ENCODE measurements at places on chromosomes 2 and 18.

- DNase-seq, result no peak
Measured at GRCh38 chr2:225337183-225337582, 62.3 kb upstream of the NYAP2 start.

GRCh38 chr2:13089971-13090370, 373.2 kb downstream of the TRIB2 start:
- DNase-seq, result no peak

GRCh38 chr2:207092818-207093217, 72.9 kb downstream of the KLF7 start:
- no peak for DNase-seq

DNA sequence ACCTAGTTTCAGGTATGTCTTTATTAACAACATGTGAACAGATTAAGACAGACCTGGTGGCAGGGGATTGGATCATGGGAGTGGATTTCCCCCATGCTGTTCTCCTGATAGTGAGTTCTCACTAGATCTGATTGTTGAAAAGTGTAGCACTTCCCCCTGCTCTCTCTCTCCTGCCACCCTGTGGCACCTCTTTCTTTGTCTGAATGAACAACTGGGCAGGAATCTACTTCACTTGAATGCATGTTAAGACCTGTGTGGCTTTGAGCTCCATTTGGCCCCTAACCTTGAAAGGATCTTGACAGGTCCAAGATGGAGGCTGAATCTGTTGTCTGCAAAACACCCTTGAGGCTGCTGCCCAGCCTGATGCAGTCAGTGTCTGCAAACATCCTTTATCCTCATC, 194.4 kb downstream of the RNF144A start:
- DNase-seq, result no peak

DNA sequence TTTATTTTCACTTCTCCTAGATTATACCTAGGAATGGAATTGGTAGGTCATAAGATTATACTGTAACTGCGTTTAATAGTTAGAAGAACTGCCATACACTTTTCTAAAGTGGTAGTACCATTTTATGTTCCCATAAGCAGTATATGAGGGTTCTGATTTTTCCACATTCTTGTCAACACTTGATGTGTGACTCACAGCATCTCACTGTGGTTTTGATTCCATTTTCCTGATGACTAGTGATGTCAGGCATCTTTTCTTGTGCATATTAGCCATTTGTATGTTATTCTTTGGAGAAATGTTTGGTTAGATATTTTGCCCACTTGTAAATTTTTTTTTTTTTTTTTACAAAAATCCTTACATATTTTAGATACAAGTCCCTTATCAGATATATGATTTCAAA, 2.3 kb downstream of the DCAF17 start:
- DNase-seq, result no peak

GRCh38 chr18:48023334-48024008, 93.0 kb upstream of the SMAD2 start:
- peak; percentile 36 for DNase-seq

GRCh38 chr18:61898640-61899101, 5.9 kb upstream of the RNF152 start:
- no peak for DNase-seq

DNA sequence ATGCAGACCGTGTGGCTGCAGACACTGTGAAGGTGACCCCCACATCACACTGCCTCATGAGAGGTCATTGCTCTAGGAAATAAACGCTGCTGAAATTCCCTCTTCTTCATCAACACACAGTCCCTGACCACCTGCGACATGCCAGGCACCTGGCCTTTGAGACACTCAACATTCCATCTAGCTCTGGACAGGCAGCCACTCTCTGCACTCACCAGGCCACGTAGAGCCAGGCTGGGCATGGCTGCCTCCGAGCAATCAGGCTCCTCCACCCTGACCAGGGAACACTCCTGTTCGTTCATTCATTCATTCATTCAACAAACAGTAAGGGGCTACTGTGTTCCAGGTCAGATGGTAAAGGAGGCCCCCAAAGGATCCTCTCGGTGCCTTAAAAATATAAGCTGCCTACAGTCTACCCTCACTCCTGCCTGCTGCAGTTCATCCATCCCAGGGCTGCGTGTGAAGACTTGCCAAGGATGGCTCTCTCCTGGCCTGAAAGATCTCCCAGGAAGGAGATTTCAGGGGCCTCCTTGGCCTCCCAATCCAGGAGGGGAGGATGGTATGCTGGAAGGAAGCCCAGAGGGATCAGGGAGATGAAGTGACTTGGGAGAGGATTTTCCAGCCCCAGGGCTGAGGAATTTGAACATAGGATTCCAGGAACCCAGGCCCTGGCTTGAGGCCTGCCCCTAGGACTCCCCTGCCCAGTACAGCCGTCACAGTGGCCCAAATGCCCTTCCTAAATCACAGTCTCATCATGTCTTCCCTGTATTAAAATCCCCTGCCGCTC, 66.7 kb downstream of the TNS1 start:
- no peak for DNase-seq

DNA sequence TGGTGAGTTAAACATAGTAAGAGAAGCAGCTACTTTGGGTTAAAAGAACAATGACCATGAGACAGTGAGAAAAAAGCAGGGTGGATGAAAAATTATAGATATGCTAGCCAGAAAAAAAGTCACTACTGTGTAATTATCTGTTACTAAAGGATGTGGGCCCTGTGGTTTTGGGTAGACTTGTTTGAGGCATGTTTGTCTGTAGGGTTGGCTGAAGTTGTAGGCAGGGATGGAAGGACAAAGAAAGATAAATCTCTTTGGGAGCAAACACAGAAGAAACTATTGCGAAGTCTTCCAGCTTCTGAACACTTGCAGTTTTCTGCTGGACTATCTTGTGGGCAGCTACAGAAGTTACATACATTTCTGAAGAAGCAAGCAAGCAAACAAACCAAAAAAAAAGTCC, 28.2 kb downstream of the RND3 start:
- no peak for DNase-seq

GRCh38 chr2:231642631-231643494, 50.2 kb downstream of the TEX44 start:
- DNase-seq, result peak; percentile 41

DNA sequence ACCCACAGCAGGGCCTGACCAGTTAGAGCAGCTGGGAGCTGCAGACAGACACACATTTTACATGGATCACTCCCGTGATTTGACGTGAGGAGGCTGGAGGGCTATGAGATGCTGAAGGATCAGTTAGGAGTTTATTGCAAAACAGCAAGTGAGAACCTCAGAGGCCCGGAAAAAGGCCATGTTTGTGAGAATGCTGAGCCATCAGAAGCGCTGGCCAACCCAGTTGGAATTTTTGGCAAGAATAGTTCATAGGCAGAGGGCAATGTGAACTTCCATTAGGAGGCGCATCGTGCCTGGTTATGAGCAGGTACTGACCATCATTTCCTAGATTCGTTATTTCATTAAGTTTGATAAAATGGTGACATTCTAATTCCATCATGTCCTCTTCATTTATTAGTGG, 23.3 kb upstream of the LMAN1 start:
- no peak for DNase-seq

DNA sequence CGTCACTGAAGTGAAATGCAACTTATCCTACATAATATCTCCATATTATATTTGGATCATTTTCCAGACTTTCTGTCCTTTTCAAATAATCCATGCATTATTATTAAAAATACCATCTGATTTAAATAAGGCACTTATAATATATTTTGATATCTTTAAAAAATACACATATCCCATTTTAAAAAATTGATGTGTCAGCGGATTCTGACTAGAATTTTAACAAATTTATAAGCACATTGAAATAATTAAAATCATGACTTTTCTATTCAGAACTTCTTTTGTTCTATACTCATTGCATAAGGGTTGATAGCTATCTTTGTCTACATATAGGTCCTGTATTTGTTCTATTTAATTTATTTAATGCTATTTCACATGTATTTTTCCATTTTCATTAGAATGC, 199.0 kb upstream of the DSEL start:
- no peak for DNase-seq

- DNase-seq, result no peak
Measured at GRCh38 chr2:96116879-96117533, 635 bp upstream of the ADRA2B start.

GRCh38 chr18:2027016-2027415, 544.3 kb downstream of the METTL4 start:
- DNase-seq, result no peak

DNA sequence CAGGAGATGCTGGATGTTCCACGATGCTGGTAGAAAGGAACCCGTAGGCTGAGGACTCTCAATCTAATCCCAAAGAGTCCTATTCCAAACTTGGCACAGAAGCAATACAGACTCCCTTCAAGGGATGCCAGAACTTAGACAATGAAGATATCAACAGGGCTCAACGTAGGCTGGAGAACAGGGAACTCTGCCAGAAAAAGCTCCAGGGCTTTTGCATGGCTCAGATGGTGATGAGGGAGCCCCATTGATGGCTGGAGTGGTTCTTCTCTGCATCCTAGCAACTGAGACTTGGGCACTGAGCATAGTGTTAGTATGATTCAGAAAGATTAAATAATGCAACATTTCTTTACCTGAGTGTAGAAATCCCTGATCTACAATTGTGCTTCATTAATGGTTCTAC, 117.2 kb upstream of the NCK2 start:
- no peak for DNase-seq

GRCh38 chr18:44895176-44895798, 214.6 kb downstream of the SETBP1 start:
- no peak for DNase-seq
